ENCODE measurements at places on chromosomes 5 and 9. TPM values are rescaled to one million over a fixed set of nuclear protein-coding genes. Genes with fewer than 3 reads are reported as not detected.
A peak's percentile ranks its signal among the peaks of the same experiment; 100 is the strongest.

GRCh38 chr5:103428411-103428871, 134.1 kb downstream of the NUDT12 start:
- DNase-seq: no peak
- H3K27me3 ChIP-seq: peaks cover 2% of the 10 kb centered on the region

GRCh38 chr9:104417296-104417695, 86.8 kb upstream of the OR13F1 start:
- no peaks in the 10 kb centered on the region for H3K36me3 ChIP-seq
- H3K4me3 ChIP-seq: no peak overlapping the region
- H3K27me3 ChIP-seq: no peaks in the 10 kb centered on the region
- H3K27ac ChIP-seq: no peak overlapping the region

DNA sequence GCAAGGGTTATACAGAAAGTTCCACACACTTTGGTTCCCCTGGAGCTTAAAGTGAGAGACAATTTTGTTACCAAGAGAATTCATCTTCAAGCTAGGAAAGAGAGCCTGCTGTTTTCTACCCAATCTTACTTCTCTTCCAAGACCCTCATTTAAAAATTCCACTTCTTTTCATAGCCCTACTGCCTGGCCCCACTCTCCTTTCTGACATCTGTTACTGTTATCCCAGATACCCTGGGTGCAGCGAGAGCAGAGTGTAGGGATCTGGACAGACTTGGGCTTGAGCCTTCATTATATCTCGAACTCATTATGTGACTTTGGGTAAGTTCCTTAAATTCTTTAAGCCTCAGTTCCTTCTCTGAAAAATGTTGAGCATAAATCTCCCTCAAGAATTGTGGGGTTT, 263.1 kb downstream of the ASTN2 start:
- no peak overlapping the region for H3K27ac ChIP-seq
- H3K4me3 ChIP-seq: no peak overlapping the region
- H3K4me1 ChIP-seq: no peaks in the 10 kb centered on the region
- DNase-seq: no peak
- no peaks in the 10 kb centered on the region for H3K36me3 ChIP-seq

- H3K4me3 ChIP-seq: no peak overlapping the region
- H3K27me3 ChIP-seq: peaks cover 4% of the 10 kb centered on the region
Observed at GRCh38 chr9:117720555-117720954, 16.4 kb downstream of the TLR4 start.

- H3K4me3 ChIP-seq: no peak overlapping the region
- no peak for DNase-seq
- peaks cover 26% of the 10 kb centered on the region for H3K27me3 ChIP-seq
- H3K27ac ChIP-seq: no peak overlapping the region
- no peaks in the 10 kb centered on the region for H3K36me3 ChIP-seq
Observed at GRCh38 chr5:181099602-181100086, 31.3 kb downstream of the OR2V1 start.

- H3K36me3 ChIP-seq: peaks cover 9% of the 10 kb centered on the region
- DNase-seq: no peak
- H3K27ac ChIP-seq: no peak overlapping the region
- peaks cover 35% of the 10 kb centered on the region for H3K4me1 ChIP-seq
Observed at GRCh38 chr5:156838961-156839360, 11.1 kb upstream of the PPP1R2B start.

DNA sequence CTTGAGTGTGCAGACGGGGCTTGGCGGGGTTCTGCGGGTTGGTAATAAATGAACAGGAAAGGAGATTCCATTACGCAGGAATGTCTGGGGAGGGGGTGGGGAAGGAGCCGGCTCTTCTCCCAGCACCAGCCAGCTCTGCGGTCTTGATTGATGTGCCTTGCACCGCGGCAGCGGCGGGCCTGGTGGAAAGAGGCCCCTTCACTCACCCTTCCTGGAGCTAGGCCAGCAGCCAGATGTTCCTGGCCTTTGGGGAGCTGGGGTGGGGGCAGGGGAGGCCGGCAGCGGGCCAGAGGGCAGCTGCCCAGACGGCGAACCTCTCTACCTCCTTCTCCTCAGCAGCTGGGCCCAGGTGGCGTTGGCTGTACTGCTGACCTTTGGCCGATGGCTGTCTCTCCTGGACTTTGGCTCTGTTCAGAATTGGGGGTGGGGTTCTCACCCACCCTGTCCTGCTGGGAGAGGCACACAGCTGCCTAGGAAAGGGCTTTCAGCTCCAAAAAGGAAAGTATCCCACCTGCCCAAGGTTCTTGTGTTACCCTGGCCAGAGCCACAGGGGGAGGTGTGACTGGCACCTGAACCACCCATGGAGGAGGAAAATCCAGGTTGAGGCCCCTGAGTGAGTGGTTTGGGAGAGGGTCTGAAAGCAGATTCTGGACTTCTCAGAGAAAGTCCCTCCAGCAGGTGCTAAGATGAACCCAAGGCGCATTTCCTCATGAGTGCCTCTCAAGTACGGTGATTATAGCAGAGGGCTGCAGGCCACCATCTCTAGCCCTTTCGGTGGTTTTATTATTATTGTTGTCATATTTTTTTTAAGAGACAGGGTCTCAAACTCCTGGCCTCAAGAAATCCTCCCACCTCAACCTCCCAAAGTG, 58.0 kb upstream of the SYNPO start:
- H3K4me1 ChIP-seq: no peaks in the 10 kb centered on the region
- H3K27ac ChIP-seq: no peak overlapping the region
- no peak for DNase-seq
- peaks cover 13% of the 10 kb centered on the region for H3K27me3 ChIP-seq

GRCh38 chr9:108074900-108075299, 585.3 kb upstream of the KLF4 start:
- no peaks in the 10 kb centered on the region for H3K36me3 ChIP-seq
- H3K4me1 ChIP-seq: no peaks in the 10 kb centered on the region
- no peak overlapping the region for H3K27ac ChIP-seq
- no peak for DNase-seq
- no peak overlapping the region for H3K4me3 ChIP-seq
- H3K27me3 ChIP-seq: no peaks in the 10 kb centered on the region

DNA sequence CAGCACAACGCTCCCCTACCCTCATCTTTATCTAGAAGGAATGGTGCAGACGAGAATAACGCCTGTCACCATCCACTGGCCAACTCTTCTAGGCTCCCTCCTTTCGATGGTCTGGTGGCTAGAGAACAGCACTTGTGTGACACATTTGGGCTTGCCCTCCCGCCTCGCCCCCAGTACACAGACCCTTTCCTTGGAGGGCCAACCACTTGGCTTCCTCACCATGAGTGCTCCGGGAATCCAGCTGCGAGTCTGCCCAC, 1.4 kb downstream of the GNAQ start:
- peak overlapping the region; percentile 97 for H3K4me3 ChIP-seq
- H3K27ac ChIP-seq: peak overlapping the region; percentile 97
- DNase-seq: no peak
- H3K36me3 ChIP-seq: peaks cover 2% of the 10 kb centered on the region
- H3K27me3 ChIP-seq: no peaks in the 10 kb centered on the region

DNA sequence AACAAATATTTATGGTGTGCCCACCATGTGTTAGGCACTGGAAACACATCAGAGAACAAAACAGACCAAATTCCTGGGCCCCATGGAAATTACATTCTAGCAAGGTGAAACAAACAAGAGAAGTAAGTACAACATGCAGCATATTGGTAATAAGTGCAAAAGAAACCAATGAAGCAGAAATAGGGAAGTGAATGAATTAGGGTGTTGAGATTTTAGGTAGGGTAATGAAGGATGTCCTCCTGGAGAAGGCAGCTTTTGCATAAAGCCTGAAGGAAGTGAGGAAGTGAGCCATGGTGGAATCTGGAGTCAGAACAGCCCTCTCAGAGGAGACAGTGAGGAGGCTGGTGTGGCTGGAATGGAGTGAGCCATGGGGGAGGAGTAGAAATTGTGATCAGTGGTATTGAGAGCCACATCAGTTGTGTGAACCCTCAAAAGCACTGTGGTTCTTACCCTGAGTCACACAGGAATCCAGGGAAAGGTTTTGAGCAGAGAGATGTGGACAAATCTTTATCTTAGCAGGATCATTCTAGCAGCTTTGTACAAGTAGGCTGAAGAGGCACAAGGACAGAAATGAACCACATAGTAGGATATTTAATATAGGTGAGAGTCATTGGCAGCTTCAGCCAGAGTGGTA, 52.7 kb upstream of the ARL15 start:
- H3K27me3 ChIP-seq: peaks cover 3% of the 10 kb centered on the region
- H3K36me3 ChIP-seq: no peaks in the 10 kb centered on the region
- H3K27ac ChIP-seq: no peak overlapping the region

- H3K4me1 ChIP-seq: peaks cover 16% of the 10 kb centered on the region
- no peaks in the 10 kb centered on the region for H3K36me3 ChIP-seq
- no peak overlapping the region for H3K4me3 ChIP-seq
Observed at GRCh38 chr5:80067016-80067415, 31.9 kb downstream of the THBS4 start.

GRCh38 chr9:88587885-88588649, 53.1 kb downstream of the NXNL2 start:
- H3K36me3 ChIP-seq: no peaks in the 10 kb centered on the region
- H3K27me3 ChIP-seq: peaks cover 10% of the 10 kb centered on the region
- H3K4me1 ChIP-seq: no peaks in the 10 kb centered on the region
- no peak overlapping the region for H3K4me3 ChIP-seq
- DNase-seq: no peak
- no peak overlapping the region for H3K27ac ChIP-seq

CORO2A gene
- 1.3 TPM for total RNA-seq

CCNJL gene
- not detected for total RNA-seq

NDUFS4 gene
- 50.4 TPM for total RNA-seq

C9orf152 gene
- not detected for total RNA-seq

Data from activated T-helper 1 cell treated with anti-CD3 and anti-CD28 coated beads, Interleukin-12 subunit alpha, Interleukin-12 subunit beta, Interleukin-2, Interleukin-4 antibody, amounts not matched to agents 30 ng/mL and 10 ng/mL and 1 ng/mL, durations not matched to agents 14 hours and 24 hours and 36 hours (primary cell).